ENCODE measurements at places on chromosomes 3 and 15.

DNA sequence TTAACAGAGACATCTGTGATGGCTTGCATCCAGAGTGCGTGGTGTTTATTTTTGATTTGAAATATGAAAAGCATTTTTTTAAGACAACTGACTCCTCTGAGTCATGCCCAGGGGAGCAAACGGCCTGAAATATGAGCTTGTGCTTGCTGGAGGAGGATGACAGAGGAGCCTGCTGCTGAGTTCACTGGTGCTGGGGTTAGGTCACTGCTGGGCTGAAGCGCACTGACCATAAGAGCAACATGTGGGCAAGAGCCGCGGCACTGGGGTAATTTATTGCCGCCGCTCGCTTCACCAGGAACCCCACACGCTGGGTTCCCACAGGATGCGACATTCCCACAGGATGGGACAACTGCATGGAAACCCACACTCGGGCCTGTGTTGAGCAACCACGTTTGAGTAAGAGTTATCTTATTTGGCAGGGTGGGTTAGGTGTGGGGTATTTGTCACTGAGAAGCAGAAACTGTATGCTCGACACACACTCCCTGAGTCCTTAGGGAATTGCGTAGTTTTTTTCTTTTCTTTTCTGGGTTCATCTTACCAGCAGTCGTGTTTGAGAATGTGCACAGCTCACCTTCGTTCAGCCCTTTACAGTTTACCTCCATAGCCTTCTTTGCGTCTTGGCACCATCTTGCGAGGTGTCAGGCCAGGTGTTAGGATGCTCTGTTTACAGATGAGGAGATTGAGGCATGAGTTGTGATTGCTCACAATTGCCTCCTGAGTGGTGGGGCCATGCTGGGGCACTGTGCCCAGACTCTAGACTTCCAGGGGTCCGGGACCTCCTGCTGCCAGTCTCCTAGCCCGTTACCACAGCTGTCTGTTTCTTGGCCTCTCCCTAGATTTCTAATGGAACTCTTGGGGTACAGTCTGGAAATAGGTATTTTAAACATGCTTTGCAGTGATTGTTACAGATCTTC lies 60.4 kb downstream of the SMAD3 start:
- DNase-seq, result no peak

- peak; percentile 66 for DNase-seq
Measured at GRCh38 chr15:78130466-78131294, 565 bp downstream of the CIB2 start.

GRCh38 chr3:129045675-129046036 lies 14.9 kb upstream of the GP9 start:
- peak; percentile 79 for DNase-seq

GRCh38 chr15:100372739-100373119 lies 31.0 kb upstream of the ADAMTS17 start:
- peak; percentile 54 for DNase-seq

DNA sequence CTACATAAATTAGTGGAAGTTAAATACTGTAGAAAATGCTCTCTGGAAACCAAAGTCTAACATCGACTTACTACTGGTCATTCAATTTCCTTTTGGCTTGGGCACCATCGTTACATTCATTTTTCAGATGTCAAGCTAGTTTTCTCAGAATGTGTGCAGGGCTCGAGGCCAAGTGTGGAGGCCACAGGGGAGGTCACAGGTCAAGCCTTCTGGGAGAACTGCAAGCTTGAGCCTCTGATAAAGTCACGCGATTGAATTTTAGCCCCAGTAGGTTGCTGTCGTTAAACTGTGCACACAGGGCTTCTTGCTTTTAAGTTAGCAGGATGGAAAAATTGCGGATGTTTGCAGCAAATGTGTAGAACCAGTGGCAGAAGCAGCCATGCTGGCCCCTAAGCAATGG lies 182.2 kb downstream of the APBA2 start:
- no peak for DNase-seq

GRCh38 chr3:41106691-41107090 lies 92.6 kb upstream of the CTNNB1 start:
- no peak for DNase-seq

GRCh38 chr15:61444585-61444984 lies 215.5 kb upstream of the RORA start:
- DNase-seq, result no peak
